SK-N-SH (cell line): ENCODE measurements at places on chromosomes 2 and 18.

DNA sequence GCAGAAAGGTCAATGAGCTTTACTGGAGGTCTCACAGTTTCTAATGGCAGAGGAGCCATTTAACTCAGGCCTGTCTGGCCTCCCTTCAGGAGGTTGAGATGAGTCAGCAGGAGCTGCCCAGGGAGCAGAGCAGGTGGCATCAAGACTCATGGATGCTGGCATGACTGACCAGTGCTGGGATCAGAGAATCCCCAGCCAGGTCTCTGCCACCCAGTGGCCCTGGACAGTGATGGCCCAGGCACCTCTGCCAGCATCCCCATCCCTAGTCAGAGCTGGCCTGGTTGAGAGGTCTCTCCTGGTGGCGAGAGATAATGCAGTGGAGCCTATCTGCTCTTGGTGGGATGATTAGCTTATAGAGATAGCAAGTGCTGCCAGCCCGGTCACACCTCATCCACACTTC is 43.1 kb downstream of the GYPC start:
- no peak for DNase-seq

- no peak for DNase-seq
Measured at GRCh38 chr2:201699416-201699815, 972 bp upstream of the MPP4 start.

- DNase-seq = no peak
Measured at GRCh38 chr2:224890372-224890771, 151.9 kb downstream of the DOCK10 start.

GRCh38 chr2:240437861-240438809 is 2.7 kb downstream of the GPC1 start:
- DNase-seq = peak; percentile 94

DNA sequence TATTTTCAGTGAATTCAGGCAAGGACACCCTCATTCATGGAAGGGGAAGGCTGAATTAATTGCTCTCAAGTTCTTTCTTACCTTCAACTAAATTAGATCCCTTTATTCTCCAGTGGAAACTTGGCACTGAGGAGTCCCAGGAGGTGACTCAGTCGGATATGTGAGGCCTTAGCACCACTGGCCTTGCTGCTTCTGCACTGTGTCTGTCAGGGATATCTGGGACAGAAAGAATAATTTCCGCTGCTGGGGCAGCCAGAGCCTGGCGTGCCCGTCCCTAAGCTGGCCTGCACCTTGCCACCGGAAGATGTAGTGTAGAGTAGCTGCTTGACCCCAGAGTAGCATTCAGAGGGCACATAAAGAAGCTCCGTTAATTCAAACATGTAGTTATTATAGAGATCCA is 53.4 kb downstream of the LIMS1 start:
- no peak for DNase-seq

- no peak for DNase-seq
Measured at GRCh38 chr2:166082736-166083135, 45.1 kb downstream of the SCN1A start.

DNA sequence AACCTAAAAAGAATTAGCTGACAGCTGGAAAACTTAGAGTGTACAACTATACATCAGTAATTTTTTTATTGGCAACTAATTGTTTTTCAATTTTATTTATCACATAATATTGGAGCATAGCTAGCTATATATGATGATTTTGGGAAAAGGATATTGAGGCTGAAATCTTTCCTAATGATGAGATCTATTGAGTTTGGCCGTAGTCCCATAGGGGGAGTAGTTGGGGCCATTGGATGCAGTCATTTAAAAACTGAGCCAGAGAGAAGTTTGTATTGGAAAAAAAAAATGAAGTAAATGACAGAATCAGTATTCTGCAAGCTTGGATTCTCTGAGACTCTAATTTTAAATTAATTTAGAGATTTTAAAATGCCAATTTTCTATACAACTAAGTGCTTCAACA is 179.8 kb downstream of the LTBP1 start:
- DNase-seq = no peak

GRCh38 chr2:20130160-20130560 is 78.7 kb upstream of the LAPTM4A start:
- DNase-seq = no peak

DNA sequence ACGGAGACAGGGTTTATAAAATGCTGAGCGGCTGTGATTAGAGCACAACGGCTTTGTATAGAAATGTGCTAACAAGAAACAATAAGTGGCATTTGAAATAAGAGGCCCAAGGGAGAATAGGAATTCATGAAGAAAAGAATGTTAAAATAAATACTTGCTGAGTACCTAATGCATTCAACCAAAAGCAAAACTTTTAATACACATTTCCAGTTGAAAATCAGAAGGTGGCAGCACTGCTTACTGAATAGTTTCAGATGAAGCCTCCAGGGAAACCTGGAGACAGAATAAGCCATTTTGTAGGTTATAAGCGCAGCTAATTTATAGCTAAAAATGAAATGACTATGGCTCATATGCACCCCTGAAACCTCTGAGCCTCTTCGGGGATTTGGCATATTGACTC is 286.6 kb downstream of the DPP10 start:
- DNase-seq = no peak

- DNase-seq = no peak
Measured at GRCh38 chr18:43882358-43883055, 605.2 kb upstream of the SYT4 start.

- DNase-seq = peak; percentile 44
Measured at GRCh38 chr2:28423856-28424605, 31.4 kb downstream of the FOSL2 start.

DNA sequence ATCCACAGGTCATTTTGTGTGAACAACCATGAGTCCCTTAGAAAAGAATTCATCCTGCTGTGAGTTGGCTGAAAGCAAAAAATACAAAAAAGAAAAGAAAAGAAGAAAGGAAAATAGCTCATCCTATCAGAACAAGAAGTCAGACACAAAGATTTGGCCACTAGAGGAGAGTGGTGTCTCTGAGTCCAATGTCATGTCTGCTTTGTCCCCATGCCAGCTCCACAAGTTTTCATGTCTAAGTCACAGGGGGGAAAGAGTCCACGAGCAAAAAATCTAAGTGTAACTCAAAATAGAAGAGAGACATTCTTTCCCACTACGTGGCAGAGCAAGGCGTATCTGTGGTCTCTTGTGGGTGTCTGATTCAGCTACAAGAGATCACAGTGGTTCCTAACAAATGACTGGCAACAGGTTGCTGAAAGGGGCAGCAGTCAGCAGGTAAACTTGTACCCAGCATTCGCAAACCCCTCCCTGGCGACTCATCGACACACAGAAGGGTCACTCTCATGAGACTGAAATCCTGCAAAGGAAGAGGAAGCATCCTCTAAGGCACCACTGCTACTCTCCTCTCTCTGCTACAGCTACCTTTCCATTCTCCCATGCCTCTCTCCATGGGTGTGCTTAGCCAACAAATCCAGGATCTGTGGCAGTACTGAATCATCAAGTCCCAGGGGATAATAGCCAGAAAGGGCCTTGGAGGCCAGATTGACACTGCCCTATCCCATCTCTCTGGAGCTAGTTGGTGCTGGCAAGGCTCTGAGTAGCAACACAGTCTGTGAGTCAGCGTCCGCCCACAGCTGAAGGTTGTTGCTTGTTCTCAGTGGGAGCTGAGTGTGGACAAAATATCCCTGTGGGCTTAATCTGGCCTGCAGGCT is 123.0 kb upstream of the SLC39A10 start:
- DNase-seq = no peak

GRCh38 chr2:25159949-25160348 is 8.4 kb downstream of the POMC start:
- peak; percentile 91 for DNase-seq

- no peak for DNase-seq
Measured at GRCh38 chr2:224843141-224843540, 127.0 kb upstream of the CCDC195 start.

DNA sequence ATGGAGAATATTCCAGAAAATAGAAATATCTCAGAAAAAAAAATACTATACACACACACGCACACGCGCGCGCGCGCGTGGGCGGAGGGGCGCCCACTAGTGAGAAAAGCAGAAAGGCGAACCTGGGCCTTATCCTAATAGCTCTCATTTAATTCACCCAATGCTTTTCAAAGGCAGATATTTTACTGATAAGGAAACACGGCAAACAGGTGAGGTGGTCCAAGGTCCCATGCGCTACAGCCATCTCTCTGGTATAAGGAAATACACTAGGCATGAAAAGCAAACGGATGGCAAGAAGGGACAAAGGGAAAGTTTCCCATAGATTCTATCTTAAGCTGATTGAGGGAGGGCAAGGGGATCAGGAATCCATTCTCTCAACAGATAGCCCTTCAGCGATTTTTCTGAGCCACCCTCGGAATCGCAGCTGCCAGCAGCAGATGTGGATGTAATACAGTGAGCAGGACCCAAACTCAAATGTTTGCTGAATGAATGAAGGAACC is 136.7 kb downstream of the TMEM247 start:
- no peak for DNase-seq

GRCh38 chr2:144847347-144848080 is 327.6 kb upstream of the ZEB2 start:
- DNase-seq = no peak

- DNase-seq = no peak
Measured at GRCh38 chr2:56523816-56524215, 340.0 kb downstream of the CCDC85A start.

DNA sequence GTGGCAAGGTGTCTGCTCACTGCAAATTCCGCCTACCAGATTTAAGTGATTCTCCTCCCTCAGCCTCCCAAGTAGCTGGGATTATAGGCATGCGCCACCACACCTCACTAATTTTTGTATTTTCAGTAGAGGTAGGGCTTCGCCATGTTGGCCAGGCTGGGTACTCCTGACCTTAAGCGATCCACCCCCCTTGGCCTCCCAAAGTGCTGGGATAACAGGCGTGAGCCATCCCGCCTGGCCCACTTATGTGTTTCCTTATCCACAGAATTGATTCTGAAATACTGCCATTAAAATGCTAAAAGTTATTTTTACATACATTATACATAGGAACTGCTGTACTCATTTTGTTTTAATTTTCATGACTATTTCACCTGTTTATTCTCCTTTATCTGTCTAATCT is 529.7 kb upstream of the CDH7 start:
- no peak for DNase-seq

- DNase-seq = no peak
Measured at GRCh38 chr2:173667415-173667814, 297.8 kb downstream of the SP3 start.

- no peak for DNase-seq
Measured at GRCh38 chr18:76275727-76276313, 219.2 kb downstream of the ZNF516 start.

- DNase-seq = no peak
Measured at GRCh38 chr2:110780461-110780860, 48.1 kb downstream of the ACOXL start.

GRCh38 chr2:199197448-199197847 is 260.3 kb downstream of the SATB2 start:
- DNase-seq = no peak

- no peak for DNase-seq
Measured at GRCh38 chr2:98524168-98524567, 79.5 kb downstream of the INPP4A start.

- DNase-seq = no peak
Measured at GRCh38 chr18:43961722-43962121, 684.4 kb upstream of the SYT4 start.

DNA sequence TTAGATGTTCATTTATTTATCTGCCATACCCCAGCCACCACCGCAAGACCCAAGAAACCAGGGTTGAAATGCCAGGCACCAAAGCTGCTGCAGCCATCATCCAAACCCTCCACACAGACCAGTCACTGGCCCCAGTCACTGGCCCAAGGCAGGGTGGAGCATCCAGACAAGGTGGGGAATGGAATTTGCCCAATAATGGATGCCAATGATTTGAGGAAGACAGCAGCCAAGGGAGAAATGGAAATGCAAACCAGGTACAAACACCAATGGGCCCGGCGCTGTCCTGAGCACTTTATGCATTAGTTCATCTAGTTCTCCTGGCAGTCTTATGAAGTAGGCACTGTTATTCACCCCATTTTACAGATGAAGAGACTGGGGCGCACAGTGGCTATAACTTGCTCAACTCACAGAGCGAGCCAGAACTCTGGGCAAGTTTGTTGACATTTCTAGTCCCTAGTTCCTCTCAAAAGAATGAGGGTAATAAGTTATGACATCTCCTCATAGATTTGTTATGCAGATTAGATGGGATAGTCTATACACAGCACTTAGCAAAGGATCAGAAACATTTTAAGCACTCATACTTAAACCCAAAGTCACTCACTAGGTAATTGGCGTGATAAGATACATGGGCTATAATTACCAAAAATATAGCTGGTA is 173.3 kb downstream of the TMEM247 start:
- DNase-seq = no peak

GRCh38 chr2:75077909-75078308 is 119.5 kb downstream of the POLE4 start:
- no peak for DNase-seq

GRCh38 chr2:106841886-106842645 is 43.9 kb downstream of the ST6GAL2 start:
- no peak for DNase-seq

GRCh38 chr2:29834624-29835023 is 86.8 kb downstream of the ALK start:
- no peak for DNase-seq
